ENCODE measurements at places on chromosomes 6 and 20.
A peak's percentile ranks its signal among the peaks of the same experiment; 100 is the strongest.

DNA sequence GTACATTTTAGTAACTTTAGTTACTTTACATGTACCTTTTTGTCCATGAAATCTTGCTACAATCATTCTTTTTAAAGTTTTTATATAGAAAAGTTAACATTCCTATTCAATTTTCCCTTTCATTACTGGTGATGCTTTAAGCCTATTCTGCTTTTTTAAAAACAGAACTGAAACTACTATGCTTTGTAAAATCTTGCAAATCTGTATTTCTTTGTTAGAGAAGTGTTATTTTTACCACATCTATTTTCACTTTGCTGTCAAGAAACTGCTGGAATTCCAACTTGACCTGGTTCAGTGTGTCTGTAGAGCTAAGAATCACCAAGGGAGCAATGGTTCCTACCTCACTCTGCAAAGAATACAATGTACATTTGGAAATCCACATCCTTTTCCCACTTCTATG is 21.8 kb upstream of the SAMD5 start:
- DNase-seq, result no peak

DNA sequence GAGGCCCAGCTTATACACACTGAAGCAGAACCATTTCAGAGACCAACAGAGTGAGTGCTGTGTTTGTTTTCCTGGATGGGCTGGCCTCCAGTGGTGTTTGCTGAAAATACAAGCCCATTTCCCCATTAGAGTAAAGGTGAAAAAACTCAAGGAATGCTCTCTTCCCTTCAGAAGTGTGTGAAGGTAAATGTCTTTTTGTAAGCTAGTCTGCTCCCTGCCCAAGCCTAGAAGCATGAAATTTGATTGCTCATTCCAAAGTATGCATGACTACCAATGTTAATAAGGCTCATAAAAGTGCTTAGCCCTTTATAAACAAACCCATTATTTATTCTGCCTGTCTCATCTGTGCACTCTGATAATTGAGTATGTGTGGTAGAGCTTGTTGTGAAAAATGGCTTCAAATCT is 59.1 kb downstream of the ADGRF1 start:
- DNase-seq, result no peak

DNA sequence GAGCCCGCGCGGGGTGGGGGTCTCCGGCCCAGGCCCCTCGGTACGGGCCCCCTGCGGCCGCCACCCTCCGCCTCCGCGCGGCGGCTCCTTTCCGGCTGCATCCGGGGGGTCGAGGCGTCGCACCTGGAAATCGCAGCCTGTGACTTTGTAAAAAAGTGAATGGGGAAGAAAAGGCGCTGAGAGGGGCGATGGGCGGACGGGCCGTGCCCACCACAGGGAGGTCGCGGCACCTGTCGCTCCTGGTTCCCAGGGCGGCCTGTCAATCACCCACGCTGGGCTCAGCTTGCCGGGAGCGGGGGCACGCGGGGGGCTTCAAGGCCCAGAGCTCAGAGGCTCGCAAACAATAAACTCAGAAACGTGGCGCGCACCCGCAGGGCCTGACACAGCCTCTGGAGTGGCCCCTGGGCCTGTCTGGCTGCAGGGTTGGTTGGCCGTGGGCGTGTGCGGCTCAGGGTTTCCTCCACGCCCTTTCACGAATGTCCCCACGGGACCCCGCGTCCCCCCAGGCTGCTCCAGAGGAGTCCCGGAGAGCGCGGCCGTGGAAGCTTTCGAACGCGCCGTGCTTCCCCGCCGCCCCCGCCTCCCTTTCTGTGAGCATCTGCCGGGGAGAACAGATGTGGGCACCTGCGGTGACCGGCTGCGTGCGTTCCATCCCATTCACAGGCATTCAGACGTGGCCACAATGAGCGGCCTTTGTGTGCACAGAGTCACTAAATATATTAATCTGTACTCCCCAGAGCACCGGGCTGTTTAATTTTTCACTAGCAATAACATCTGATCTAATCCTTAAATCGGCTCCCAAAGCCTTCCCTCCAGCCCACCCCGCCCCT is 6.1 kb upstream of the DLL1 start:
- DNase-seq, result peak; percentile 17

GRCh38 chr6:144232832-144233230 is 52.3 kb upstream of the UTRN start:
- DNase-seq, result no peak

GRCh38 chr6:17120019-17120418 is 18.2 kb downstream of the STMND1 start:
- DNase-seq, result no peak

All from naive B cell (primary cell).